Adrenal gland (tissue), 19 donors: ENCODE measurements at places on chromosomes 13 and 19. TPM values are rescaled to one million over a fixed set of nuclear protein-coding genes. Genes with fewer than 3 reads are reported as not detected.

NLRP9 gene
- polyA plus RNA-seq, result not detected

LCP1 gene
- 17.3 TPM for polyA plus RNA-seq

YJU2 gene
- 19.9 TPM for polyA plus RNA-seq

EXOC3L2 gene
- 10.9 TPM for polyA plus RNA-seq
